ENCODE measurements at places on chromosomes 6 and 20.

GRCh38 chr6:20092071-20092566 lies 120.2 kb downstream of the MBOAT1 start:
- DNase-seq, result peak; percentile 37

GRCh38 chr6:124823240-124824111 lies 138.8 kb upstream of the RNF217 start:
- no peak for DNase-seq

DNA sequence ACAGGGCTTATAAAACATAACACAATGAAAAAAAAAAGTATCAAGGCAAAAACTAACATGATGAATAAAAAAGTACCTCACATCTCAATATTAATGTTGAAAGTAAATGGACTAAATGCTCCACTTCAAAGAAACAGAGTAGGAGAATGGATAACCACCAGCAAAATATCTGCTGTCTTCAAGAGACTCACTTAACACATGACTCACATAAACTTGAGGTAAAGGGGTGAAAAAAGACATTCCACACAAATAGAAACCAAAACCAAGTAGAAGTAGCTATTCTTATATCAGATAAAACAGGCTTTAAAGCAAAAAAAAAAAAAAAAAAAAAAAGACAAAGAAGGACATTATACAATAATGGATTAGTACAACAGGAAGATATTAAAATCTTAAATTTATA lies 86.9 kb downstream of the TBC1D32 start:
- DNase-seq, result peak; percentile 48

DNA sequence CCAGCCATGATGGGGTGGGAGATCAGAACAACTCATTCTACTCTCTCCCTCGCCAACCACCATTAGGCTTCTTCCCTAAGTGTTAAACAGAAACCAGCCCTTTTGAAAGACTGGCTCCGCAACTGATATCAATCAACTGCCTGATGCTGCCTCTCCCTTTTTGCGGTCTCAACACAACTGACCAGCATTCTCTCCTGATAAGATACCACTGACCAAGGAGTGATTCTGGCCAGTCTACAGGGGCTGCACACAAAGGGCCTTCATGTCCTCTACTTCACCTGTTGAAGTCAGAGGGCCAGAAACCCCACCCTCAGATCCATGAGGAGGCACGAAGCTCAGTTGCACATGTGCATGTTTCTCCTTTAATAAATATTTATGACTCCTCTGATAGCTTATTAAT lies 145.1 kb downstream of the CD24 start:
- DNase-seq, result no peak

DNA sequence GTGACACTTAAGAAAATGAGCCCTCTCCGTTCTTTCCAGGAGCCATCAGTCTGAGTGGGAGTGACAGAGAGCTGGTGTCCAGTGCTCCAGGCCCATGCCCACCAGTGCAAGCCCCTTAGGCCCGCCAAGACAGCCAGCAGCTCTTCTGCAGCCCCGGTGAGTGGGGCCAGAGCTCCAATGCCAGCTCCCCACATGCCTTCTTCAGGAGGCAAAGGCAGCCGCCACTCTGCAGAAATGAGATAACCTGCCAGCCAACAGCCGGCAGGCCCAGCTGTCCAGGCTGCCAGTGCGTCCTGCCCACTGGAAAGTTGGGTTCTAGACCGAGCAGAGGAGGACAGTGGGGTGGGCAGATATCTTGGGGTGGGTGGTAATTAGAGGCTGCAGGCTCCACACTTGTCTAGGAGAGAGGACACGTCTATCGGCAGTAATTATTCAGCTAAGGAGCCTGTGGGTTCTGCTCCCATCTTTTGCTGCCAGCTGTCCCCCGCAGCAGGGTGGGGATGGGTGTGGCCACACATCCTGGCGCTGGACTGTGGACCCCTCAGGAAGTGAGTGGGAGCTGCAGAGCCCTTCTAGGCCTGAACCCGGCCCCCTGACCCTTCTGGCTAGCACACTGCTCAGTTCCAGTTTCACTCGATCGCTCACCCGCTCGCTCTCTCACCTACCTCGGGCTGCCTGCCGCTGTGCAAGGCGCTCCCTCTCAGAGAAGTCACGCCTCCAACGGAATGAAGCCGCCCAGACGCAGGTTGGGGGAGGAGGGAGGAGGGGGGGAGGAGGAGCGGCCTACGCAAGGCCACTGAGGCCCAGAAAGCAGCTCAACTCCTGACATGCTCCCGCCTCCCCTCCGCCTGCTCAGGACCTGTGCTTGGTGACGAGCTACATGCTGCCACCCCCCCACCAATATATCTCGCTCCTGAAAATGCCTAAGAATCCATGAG lies 3.6 kb downstream of the GRM4 start:
- peak; percentile 20 for DNase-seq

DNA sequence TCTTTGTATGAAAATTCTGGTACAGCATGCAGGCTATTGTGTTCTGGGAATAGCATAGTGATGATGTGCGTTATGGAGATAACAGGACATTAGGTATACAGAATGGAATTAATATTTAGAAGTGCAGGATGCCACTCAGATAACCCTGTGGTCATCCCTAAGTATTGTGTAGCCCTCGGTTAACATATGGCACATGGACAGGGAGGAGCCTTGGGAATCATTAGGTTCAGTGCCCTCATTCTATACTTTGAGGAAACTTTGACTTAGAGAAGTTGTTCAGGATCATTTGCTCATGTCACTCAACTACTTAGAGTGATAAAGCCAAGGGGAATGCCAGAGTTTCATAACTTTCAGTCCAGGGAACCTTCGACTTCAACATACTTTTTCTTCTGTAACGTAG lies 185.9 kb downstream of the UST start:
- DNase-seq, result no peak

DNA sequence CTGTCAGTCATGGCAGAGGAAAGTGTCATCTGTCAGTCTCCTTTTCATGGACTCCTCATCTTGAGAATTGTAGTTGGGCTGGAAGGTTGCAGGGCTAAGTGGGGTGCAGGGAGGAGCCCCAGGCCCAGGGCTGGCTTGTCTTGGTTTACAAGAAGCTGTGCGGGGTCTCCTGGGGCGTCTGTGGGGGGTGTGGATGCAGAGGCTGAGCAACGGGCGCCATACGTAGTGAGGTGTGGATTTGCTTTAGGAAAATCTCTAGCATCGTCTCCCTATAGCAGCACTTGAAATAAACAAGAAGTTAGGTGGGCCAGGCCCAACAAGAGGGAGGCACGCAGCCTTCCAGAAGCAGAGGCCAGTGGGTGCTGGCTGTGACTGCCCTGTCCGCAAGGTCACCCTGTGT lies 1.8 kb upstream of the SLC17A9 start:
- DNase-seq, result no peak

DNA sequence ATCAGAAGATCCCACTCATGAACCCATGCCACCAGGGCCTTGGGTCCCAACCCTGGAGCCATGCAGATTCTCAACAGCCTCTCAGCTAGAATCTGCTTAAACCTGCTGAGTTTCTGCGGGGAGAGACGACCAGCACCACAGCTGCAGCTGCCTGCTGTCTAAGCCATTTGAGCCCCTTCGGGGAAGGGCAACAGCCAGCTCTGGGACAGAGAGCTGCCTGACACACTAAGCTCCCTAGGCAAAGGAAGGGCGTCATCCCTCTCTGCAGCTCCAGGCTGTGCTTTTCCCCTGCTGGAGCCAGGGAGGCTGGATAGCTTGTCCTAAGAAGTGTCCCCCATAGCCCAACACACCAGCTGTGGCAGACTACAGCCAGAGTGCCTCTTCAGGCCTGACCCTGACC lies 182.5 kb downstream of the OTOR start:
- DNase-seq, result no peak

DNA sequence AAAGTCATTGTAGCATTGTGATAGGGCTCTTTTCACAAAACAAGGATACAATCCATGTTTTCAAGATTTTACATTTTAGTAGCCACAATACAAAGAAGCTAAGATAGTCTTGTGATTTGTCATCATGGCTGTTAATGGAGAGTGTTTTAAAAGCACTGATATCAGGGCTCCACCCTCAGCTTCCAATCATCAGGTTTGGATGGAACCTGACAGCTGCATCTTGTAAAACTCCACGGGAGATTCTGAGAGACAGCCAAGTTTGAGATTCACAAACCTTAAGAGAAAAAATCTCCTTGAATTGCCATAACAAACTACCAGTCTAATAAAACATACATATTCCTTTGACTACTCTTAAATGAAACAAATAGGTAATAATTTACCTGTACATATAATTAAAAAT lies 280.2 kb downstream of the ESR1 start:
- no peak for DNase-seq

DNA sequence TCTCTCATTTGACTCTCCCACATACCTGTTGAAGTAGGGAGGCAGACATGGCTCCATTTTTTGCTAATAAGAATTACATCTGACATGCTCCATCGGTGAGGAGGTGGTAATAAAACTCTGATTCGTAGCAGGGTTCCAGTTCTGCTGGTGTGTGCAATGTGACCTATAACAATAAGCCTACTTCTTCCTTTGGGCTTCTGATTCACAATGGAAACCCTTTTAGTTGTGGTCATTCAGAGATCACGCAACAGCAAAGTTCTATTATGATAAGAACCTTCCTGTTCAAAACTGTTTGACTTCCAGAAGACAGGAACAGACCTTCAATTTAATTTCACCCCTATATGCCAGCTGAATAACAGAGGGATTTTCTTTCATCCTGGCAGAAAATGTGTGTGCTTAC lies 31.4 kb upstream of the GSTA4 start:
- DNase-seq, result no peak

DNA sequence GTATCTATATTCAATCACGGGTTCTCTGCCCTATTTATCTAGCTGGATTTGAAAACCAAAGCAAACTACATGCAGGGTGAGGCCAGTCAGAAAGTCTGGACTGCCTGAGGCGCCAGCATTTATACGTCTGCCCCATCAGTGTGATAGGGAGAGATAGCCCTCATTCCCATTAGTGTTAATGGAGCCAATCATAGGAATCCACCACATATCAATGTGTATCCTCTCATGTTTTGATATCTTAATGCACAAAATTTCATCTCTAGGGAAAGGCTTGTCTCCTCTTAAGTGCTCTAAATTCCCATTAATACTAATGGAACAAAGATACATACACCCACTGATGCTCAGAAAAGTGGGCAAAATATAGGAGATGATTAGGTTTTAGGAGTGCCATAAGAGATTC lies 376.2 kb downstream of the BTBD3 start:
- no peak for DNase-seq

DNA sequence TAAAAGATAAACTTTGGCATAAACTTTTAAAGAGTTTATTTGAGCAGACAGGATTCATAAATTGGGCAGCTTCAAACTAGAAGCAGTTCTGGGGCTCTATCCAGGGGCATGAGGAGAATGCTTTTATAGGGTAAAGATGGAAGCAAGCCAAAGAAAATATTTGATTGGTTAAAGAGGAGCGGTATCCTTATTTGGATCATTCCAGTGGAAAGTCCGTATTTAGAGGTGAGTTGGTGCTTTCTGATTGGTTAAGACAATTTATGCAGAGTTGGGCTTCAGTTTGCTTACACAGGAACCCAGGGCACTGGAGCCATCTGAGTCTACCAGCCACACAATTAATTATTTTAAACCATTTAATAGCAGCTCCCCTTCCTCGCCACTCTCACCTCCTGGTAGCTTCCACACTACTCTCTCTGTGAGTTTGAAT lies 37.9 kb upstream of the RNF217 start:
- DNase-seq, result no peak

DNA sequence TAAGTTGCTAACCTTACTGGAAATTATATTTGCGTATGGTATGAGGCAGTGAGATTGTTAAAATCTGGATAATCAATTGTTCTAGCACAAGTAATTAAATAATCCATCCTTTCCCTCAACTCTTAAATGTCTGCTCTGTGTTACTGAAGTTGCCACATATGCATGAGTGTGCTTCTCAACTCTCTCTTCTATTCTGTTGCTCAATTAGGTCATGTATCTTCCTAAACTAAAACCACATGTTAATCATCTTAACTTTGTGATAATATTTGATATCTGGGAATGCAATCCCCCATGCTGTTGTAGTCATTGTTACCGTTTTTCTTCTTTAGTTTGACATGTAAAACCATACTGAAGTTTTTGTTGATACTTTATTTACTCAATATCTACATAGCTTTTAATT lies 63.5 kb upstream of the STMND1 start:
- no peak for DNase-seq

- DNase-seq, result peak; percentile 97
These were observed 12.9 kb upstream of the DSP start for GRCh38 chr6:7528565-7528964.

DNA sequence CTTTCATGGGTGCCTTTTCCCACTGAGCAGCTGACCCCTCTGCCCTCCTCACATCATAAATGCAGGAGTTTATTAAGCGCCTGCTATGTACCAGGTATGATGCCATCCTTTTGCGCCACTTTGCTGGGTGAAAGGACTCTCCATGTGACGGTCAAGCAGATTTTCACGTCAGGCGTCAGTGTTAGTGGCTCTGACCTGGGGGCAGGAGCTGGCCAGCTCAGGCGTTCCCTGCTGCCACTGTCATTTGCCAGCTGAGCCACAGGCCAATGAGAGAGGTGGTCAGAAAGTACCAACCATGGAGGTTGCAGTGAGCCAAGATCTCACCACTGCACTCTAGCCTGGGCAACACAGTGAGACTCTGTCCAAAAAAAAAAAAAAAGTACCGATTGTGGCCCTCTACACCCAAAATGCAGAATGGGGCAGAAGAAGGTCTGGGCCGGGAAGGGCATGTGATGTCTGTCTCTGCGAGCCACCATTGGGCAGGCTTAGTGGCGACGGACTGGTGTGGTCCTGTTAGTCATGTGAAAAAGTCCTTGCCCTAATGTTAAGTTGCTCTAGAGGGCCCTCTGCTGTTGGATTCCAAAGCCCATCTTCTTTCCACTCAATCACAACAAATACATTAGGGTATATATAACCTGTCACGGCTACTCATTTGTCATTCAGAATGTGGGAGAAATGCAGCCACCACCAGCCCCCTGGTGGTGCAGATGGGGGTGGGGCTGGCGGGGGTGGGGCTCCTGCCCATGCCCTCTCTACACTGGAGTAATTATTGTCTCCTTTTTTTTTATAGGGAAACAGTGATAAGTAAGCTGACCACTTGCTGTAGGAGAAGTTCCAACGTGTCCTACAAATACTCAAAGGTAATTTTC lies 18.4 kb upstream of the SLC22A1 start:
- no peak for DNase-seq

DNA sequence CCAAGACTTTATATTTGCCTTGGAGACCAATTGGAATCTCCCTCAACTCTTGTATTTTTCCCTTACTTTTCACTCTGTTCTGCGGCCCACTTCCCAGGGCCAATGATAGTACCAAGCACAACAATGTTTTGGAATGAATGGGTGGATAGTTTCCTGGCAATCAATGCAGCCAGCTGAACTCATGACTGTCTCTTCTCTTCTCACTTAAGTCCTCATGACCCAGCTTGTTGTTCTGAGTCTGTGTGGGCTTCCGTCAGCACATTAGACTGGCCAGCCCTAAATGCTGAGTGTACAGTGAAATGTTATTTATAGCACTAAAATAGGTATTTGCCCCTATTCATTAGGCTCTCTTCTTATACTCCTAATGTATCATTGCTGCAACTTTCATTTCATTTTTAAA lies 5.6 kb upstream of the MBOAT1 start:
- DNase-seq, result no peak

DNA sequence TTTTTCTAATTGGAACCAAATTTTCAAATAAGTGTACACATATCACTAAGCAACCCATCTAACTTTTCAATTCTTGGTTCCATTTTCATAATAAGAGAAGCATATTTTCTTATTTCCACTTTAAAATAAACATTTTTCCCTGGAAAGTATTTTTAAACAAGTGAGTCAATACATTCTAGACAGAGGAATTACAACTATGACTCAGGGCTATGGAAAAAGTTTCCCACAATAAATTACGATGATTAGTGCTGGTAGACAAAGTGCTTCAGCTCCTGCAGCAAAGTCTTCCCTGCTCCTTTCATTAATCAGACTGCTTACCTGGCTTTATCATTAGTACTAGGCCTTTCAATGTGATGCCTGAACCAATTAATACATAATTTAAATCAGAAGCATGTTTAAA lies 322.5 kb downstream of the HACE1 start:
- DNase-seq, result peak; percentile 59
